ENCODE measurements at places on chromosomes 13 and 19.

DNA sequence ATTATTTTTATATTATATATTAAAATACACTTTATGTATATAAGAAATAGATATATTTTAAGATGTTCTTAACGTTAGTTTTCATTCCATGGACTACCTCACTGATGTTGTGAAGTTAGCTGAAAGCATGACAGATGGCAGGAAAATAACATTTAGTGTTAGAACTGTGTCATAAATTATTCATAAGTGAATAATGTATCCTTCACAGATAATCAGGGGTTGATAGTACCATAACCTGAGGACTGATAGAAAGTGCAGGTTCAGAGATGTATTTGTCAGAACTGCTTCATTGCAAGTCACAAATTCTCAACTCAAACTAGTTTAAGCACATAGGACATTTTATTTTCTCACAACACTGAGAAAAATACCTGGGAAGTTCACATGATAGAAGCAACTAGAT is 14.6 kb upstream of the DIAPH3 start:
- DNase-seq: no peak

DNA sequence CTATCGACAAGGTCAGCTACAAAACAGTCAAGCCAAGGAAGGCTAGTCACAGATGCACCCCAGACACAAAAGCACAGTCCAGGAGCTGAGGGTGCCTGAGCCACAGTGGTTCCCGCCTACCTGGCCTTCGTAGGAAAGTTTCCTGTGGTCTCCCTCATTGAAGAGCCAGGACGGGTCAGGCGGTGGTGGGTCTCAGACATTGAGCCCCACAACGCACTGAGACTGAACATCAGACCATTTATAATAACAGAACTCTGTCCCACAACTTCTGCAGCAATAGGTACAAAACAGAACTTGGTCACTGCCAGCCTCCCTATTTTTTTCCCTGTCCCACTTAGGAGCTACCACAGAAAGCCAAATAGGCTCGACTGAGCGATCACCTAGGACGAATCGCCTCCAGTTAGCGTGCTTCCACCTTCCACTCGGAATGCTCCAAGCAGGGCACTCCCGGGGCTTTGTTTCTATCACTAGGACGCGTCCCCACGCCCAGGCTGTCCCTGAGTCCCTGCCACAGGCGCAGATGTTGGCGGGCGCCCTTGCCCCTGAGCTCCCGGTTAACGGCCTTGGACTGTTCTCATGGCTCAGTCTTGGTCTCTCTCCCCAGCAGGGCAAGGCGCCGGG is 640 bp upstream of the ZNF544 start:
- no peak for DNase-seq

- no peak for DNase-seq
Measured at GRCh38 chr19:49094505-49095482, 9.5 kb downstream of the SNRNP70 start.

DNA sequence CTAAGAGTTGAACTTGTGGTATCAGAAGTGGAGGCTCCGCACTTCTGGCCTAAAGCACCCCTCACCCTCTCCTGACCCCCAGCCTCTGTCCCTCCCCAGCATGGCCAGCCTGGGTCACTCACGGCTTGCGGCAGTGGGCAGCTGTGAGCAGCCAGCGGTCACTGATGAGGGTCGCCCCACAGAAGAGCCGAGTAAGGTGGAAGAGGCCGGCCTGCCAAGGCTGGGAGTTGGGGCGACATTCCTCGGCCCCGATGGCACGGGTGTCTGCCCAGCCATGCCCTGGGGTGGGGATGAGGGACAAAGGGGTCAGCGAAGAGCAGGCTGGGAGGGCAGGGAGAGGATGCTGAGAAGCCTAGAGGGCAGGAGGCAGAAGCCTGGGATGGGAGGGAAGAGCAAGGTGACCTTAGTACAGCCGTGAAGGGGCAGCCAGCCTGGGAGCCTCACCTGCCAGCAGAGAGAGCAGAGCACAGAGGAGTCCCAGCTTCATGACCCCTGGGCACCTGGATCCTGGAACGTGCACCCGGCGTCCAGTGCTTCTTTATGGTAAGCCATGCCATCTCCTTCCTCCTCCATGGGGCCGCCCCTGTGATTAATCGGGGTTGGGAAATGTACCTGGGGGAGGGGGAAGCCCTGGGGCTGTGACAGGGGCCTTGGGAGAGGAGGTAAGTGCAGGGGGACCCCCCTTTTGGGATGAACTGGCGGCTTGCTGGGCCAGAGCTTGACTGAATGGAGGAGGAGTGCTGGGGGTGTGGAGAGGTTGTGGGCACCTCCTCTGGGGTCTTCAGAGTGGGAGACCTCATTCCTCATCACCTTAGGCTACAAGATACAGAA is 7.9 kb upstream of the KLK8 start:
- no peak for DNase-seq

DNA sequence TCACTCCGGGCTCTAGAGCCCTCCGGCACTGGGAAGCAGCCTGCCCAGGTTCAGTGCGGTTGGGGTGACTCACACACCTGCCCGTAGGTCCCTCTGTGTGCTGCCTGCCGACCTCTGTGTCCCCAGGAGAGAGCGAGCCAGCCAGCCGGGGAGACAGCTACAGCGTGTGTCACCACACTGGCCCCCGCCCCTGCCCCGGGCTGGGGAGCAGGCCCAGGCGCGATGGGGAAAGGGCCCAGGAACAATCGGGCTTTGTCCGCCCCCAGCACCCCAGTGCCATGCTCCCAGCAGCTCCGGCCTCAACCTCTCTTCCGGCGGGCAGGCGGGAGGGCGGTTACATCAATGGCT is at the start of gene KLK6:
KLK6 (minus strand) TSS at position 179 of the 348 bp plus-strand sequence. CDS start 1,487 bp downstream, outside the sequence.
- DNase-seq: no peak

GRCh38 chr19:14404312-14404711 is 14.8 kb downstream of the DDX39A start:
- no peak for DNase-seq
